NCI-H774 (cell line): ENCODE measurements at places on chromosomes 6 and 20.
A peak's percentile ranks its signal among the peaks of the same experiment; 100 is the strongest.

- DNase-seq: no peak
Measured at GRCh38 chr20:59014680-59015389, 4.4 kb upstream of the TUBB1 start.

- no peak for DNase-seq
Measured at GRCh38 chr20:58212636-58213035, 15.8 kb downstream of the ANKRD60 start.

- no peak for DNase-seq
Measured at GRCh38 chr6:170512249-170512648, 40.9 kb downstream of the PSMB1 start.

DNA sequence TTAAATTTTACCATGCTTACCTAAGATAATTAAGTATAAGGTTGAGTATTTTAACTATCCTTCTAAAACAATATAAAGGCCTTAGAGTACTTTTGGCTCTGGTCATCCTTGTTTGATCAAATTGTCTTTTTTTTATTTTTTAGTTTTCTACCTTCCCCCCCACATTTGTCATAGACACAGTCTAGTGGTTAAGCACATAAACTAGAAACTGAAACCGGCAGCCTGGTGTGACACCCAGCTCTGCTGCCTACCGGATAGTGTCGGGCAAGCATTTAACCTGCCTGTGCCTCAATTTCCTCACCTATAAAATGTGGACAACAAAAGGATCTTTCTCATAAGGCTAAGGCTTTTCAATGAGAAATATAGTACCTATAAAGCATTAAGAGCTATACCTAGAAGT is 21.6 kb upstream of the TULP4 start:
- no peak for DNase-seq

DNA sequence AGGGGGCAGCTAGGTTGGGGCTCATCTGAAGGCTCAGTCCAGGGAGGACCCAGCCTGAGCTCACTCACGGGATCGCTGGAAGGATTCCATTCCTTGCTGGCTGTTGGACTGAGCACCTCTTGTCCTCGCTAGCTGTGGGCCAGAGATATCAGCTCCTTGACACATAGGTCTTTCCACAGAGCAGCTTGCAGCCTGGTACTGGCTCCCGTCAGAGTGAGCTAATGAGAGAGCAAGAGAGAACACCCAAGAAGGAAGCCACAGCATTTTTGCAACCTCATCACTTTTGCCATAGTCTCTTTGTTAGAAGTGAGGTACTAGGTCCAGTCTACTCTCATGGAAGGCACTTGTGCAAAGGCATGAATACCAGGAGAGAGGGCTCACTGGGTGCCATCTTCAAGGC is 179.9 kb downstream of the CDC5L start:
- no peak for DNase-seq

DNA sequence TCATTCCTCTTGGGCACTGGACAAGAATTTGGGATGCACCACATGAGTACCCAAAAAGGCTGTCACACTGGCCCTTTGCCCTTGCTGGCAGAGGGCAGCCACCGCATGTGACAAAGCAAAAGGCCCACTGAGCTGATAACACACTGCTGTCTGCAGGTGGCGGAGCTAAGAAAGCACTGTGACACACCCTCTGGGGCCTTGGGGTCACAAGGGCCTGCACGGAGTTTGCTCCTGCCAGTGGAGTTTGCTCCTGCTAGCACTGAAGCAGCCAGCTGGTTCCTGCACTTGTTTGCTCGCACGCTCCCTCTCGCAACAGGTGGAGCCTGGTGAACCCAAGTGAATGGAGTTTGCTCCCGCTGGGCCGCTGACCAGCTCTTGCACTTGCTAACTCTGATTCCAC is 132.6 kb downstream of the LCA5 start:
- no peak for DNase-seq

GRCh38 chr6:81792826-81793225 is 40.3 kb upstream of the TENT5A start:
- DNase-seq: no peak

DNA sequence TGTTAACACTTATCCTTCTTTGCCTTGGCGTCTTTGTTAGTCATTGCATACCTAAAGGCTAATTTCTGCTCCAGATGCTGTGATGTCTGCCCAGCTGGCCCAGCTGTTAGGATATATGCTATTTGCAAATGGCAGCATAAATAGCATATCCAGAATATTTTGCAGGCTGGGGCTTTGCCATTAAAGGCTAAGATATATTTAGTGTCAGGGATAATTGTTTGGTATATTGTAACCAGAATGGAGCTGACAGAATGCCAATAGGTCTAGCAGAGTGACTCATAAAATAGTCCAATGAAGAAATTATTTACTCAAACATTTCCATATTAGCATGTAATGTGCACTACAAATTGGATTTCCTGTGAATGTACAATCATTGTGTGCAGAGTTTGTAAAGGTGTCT is 584.1 kb upstream of the FLRT3 start:
- DNase-seq: no peak

- DNase-seq: no peak
Measured at GRCh38 chr6:120493505-120493904, 840.8 kb downstream of the TBC1D32 start.

DNA sequence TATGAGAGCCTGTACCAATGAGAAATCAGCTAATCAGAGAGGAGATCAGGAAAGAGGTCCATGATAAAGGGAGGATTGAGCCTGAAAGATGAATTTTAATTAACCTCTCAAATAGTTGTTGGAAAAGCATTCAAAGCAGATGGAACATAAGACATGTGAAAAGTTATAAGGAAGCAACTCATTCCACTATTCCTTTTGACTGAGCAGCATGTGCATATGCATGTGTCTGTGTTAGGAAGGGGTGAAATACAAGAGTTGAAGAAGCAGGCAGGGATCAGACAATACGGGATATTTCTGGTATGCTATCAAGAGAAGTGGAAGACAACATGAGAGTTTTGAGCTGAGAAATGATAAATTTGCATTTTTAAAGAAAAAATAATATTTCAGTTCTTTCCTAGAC is 624.8 kb upstream of the PTCHD4 start:
- DNase-seq: no peak

GRCh38 chr20:63280929-63281545 is 8.4 kb downstream of the ARFGAP1 start:
- no peak for DNase-seq

- no peak for DNase-seq
Measured at GRCh38 chr6:90263633-90264032, 33.0 kb downstream of the BACH2 start.

DNA sequence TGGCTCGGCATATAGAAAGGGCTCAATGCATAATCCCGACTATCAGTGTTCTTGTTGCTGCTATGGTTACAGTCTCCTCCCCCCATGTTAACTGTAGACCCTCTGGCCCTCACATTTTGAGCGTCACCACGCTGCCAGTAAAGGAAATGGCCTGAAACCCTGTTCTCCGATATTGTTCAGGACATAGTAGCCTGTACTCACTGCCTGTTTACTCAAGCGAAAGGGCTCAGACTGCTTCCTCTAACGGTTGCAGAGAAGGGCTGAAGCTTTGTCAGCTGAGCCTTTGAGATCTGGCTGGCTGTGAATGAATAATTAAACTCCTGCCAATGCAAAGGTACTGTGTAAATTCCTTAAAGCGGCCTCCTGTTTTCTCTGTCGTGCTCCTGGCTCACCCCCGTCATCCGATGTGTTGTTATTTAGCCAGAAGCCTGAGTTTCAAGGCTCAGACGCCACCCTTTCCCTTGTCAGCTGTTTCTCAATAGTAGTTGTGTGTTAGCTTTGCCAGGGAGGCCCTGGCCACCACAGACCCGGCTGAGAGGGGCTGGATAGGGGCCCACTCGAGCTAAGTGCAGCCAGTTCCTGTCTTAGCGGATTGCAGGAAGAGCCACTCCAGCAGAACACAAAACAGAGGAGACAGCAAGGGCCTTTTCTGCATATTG is 31.2 kb upstream of the RALGAPA2 start:
- peak; percentile 47 for DNase-seq

DNA sequence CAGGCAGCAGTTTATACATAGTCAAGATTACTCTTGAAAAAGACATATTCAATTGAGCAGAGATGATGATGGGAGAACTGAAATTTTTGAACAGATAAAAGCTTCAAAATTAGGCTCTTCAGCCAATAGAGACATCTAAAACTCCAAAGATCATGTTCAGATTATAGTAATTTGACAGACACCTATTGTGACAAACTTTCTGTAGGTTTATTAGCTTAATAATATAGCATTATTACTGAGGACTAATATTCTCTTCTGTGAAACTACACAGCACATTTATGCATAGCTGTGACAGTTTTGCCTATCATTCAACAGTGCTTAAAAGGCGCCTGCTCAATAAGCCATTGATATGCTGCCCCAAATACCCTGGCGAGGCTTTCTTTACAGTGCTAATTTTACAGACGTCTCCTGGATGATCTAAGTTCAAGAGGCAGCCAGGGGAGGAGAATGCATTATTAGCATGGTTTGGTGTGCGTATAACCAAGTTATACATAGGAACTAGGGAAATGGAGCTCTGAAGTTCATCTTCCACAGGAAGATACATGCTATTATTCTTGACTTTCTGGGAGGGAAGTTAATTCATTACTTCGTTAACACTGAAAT is 21.5 kb downstream of the PLAGL1 start:
- DNase-seq: no peak

DNA sequence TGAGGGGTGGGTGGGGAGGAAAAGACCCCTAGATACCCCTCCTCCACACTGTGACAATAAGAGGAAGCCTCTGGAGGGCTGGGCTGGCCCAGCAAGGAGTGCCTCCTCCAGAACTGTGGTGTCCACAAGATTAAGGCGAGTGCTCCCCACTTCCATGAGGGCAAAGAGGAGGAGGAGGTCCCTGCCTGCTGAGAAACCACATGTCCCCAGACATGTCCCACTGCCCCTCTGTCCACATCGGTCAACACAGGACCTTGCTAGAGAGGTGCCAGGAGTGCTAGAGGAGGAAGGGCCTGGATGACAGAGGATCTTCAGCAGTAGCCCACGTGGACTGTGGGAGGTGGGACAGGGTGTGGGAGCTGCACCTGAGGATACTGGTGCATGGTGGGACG is 3.1 kb downstream of the RAET1G start:
- DNase-seq: no peak

GRCh38 chr6:157993076-157993475 is 11.4 kb downstream of the SYNJ2 start:
- DNase-seq: no peak

DNA sequence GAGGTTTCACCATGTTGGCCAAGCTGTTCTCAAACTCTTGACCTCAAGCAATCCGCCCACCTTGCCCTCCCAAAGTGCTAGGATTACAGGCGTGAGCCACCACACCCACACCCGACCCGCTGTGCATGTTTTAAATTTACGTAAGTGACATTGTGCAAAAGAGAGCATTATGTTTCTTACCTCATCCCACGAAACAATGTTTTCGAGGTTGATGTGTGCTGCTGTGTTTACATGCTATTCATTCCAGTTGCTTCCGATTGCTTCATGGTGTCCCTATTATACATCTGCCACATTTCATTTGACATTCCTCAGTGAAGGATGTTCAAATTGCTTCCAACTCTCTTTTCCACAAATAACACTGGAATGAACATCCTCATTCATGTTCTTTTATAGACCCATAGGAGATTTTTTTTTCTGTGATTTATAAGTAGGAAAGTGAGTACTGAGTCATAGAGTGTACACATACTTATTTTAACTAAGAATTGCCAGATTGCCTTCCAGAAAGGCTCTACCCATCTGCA is 403.9 kb upstream of the JARID2 start:
- DNase-seq: no peak

- DNase-seq: no peak
Measured at GRCh38 chr20:1414982-1415381, 22.1 kb upstream of the FKBP1A start.

DNA sequence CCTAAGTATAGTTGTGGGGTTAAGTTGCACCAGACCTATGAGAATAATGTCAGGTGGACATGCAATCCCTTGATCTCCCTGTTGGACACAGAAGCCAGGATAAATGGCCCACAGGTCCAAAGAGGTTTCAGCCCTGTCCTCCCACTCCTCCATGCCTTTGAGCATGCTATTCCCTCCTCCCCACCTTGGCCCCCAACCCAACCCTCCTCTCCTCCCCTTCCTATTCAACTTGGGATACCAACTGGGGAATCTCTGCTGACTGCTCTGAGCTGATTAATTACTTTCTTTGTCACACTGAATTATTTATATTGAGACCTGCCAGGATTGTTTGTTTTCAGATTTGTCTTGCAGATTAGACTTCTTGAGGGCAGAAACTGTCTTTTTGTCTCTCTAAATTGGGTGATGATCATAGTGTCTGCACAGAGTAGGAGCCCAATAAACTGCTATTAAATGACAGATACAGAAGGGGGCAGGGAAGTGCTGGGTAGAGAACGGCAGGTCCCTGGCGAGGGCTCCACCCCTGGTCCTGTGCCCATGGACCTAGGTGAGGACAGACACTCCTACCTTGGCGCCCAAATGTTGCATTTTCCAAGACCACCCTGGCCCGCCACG is 120.9 kb downstream of the UNC5CL start:
- no peak for DNase-seq

DNA sequence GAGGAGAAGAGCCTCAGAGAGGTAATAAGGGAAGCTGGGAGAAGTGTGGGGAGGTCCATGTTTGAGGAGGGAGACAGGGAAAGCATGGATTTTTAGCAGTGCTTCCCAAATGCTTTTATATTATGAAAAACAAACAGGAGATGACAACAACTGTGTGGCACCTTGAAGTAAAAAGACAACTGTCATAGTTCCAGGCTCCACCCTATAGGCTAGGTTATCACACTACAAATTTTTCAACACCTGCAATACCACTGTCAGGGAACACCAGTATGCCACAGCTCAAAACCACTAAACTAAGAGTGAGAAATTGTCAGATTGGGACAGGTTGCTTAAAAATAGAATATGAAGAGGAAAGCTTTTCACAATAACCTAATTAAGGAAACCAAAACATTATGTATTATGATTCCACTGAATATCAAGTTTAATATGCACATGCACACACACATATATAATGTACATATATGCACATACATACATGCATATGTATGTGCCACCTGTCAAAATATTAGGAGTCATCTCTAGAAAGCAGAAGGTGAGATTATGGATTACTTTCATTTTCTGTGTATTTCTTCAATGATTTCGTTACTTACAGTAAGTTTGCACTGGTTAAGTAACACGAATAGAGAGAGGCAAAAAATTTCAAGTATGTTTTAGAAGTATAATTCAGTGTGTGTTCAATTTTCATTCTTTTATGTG is 261.2 kb downstream of the PTPRK start:
- DNase-seq: no peak

GRCh38 chr20:48620507-48621375 is 207.1 kb downstream of the PREX1 start:
- DNase-seq: peak; percentile 71

- no peak for DNase-seq
Measured at GRCh38 chr6:87918461-87918941, 129.1 kb upstream of the SPACA1 start.
